ENCODE measurements at places on chromosomes 5 and 9.

- no peak for DNase-seq
Measured at GRCh38 chr9:115046199-115046598, 71.8 kb downstream of the TNC start.

- DNase-seq = no peak
Measured at GRCh38 chr9:82353631-82354278, 365.2 kb downstream of the SPATA31D1 start.

DNA sequence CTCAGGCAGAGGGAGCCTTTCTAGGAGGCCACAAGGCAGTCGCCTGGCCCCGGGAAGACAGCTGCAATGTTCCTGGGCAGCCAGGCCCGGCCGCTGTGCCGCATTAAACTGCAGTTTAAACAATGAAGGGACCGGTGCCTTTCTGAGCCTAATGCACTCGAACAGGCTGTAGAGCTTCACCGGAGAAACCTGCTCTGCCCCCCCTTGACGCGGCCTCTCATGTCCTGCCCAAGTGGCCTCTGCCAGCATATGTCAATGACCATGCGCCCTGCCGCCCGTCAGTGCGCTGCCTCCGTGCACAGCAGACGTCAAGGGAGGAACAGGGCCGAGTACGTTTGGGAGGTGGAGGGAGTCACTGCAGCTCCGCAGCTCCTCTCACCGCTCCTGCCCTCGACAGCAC is 38.4 kb upstream of the BARHL1 start:
- DNase-seq = no peak

DNA sequence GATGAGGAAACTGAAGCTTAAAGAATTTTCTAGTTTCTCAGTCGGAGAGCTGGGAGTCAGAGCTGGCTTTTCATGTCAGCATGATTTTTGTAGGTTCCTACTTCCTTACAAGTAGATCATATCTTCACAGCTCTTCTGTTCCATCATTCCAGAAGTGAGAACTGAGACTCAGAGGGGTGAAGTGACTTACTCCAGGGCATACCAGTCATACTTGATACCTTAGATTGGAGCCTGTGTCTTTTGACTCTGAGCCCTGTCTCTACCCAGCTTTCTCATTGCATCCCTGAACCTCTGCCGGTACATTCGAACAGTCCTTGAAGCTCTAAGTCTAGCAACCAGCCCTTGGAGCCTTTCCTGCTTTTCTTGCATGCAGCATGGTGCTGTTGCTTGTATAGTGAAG is 53.3 kb downstream of the MCCC2 start:
- no peak for DNase-seq

DNA sequence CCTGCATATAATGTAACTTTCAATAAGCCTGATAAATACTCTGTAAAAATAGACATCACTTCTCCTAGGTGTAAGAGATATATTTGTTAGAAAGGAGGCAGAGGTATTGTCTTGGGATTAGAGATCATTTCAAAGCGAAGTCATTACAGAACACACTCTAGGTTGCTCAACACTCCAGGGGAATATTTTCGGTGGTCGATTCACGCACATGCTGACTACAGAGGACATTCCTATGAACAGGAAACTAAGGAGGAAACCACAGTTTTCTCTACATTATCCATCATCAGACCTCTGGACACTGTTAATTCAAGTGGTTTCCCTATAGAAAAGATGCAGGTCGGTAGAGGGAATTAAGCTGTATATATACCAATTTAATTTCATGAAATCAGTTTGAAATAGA is 370.0 kb downstream of the NDUFS4 start:
- DNase-seq = no peak

- DNase-seq = no peak
Measured at GRCh38 chr9:92001244-92001643, 51.2 kb upstream of the ROR2 start.

GRCh38 chr9:75147638-75148037 is 59.3 kb downstream of the OSTF1 start:
- no peak for DNase-seq

GRCh38 chr9:30925635-30926034 is 1458.8 kb upstream of the ACO1 start:
- DNase-seq = no peak

DNA sequence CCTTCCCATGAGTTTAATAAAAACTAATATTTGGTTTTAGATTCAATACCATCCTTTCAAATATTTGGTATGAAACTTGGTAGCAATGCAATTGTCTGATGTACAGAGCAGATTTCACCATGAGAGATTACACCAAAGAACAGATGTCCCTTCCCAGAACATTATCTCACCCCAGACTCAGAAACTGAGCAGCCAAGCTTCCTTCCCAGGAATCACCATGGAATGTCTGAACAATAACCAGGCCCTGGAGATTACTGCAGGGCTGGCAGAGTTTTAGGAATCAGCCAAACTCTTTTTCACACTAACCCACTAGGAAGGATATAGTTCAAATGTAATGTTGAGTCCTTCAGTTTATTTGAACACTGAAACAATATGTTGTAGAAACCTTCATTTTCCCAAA is 23.9 kb downstream of the CLTA start:
- DNase-seq = no peak

DNA sequence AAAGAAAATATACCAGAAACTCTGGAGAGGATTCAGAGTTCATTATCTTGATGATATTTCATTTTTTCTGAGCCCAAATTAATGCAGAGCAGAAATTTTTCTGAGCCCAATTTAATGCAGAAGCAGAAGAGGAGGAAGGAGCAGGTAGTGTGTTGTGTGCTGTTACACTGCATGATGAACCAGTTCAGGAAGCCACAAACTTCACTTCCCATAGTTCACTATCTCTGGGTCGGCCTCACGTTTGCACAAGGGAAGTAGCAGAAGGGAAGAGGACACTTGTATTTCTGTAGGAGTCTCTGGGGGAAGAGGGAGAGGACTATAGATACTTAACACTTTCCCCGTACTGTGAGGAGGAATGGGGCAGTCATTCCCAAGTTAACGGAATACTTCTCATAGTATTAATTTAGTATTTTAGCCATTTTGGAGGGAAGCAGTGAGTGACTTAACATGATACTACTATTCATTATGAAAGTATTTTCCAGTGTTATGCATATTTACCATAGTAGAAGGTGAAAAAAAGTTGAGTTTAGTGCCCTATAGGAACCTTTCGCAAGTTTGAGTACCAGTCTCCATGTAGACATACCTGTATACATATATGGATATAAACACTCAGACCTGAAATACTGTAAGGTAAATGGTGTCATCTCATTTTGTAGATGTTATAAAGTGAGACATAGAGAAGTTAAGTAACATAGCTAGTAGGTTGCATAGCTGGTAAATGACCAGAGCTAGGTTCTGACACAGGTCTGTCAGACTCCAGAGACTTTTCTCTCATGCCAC is 30.0 kb downstream of the XPA start:
- no peak for DNase-seq

Data from cortex of kidney (tissue), 1 donor.